ENCODE measurements at places on chromosomes 3 and 15.

GRCh38 chr3:181956122-181956521 is 244.4 kb downstream of the SOX2 start:
- DNase-seq, result no peak

- DNase-seq, result no peak
Measured at GRCh38 chr15:39584266-39584659, 3.4 kb downstream of the THBS1 start.

DNA sequence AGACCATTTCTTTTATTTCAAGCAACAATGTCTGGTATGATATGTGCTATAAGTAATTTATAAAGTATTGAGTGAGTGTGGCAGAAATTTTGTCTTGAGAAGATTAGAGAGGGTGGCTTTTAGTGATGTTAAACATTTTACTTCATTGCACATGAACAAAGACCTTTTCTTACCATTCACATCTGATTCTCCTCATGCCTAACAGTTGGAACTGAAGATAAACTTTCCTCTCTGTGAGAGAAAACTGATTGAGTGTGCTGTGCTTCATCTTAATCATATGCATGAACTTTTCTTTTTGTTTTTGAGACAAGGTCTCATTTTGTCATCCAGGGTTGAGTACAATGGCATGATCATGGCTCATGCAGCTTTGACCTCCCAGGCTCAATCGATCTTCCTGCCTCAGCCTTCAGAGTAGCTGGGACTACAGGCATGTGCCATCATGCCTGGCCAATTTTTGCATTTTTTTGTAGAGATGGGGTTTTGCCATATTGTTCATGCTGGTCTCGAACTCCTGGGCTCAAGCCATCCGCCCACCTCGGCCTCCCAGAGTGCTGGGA is 377.7 kb upstream of the GOLIM4 start:
- no peak for DNase-seq

DNA sequence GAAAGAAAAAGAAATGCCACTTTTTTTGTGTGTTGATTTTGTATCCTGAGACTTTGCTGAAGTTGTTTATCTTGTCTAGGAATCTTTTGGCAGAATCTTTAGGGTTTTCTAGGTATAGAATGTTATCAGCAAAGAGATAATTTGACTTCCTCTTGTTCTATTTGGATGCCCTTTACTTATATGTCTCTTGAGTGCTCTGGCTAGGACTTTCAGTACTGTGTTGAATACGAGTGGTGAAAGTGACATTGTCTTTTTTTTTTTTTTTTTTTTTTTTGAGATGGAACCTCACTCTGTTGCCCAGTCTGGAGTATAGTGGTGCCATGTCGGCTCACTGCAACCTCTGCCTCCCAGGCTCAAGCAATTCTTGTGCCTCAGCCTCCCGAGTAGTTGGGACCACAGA is 64.7 kb upstream of the NPHP3 start:
- DNase-seq, result no peak

DNA sequence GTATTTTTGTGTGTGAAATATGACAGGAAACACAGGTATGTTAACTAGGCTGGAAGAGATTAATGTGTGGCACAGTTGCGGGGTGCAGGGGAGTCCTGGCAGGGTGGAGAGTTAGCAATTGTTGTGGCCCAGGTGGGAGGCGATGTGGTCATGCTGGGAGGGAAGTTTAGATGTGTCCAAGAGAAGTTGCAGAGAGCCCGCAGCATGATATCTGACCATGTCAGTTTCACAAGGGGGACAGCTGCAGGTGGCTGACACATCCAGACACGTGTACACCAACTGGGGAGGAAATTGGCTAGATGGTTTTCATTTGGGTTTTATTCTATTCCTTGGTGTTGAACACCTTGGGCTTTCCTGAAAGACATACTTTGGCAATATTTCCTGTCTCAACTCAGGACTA is 172.8 kb upstream of the RGMA start:
- DNase-seq, result no peak

GRCh38 chr3:141078200-141078599 is 27.1 kb downstream of the SPSB4 start:
- DNase-seq, result no peak

- DNase-seq, result no peak
Measured at GRCh38 chr15:50057905-50058639, 61.0 kb downstream of the ATP8B4 start.

DNA sequence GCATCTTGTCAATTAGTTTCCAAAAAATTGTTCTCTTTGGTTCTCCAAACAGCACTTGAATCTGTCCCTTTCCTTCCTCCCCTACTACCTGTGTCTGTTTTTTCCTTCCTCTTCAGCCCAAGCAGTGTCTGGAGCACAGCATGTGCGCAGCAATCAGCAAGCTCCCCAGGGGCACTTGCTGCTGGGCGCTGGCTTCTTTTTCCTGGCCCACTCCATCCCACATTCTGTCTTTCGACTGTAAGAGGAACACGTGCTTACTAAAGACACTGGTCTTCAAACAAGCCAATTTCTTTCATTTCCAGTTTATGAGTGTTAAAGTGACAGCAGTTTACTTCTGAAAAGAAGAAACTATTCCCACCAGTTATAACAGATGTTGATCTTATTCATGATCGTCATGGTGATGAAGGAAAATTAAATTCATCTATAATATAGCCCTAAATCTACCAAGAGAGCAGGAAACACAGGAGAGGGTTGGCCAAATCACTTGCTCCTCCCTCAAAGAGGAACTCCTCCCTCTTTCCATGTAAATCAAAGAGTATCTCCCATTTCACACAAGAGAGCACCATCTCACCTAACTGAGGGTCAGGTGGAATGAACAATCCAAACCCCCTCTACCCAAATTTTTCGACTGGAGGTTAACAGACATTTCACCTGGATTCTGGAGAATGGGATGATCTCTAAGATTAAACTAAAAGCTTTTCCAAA is 115.4 kb downstream of the IGF2BP2 start:
- DNase-seq, result no peak

DNA sequence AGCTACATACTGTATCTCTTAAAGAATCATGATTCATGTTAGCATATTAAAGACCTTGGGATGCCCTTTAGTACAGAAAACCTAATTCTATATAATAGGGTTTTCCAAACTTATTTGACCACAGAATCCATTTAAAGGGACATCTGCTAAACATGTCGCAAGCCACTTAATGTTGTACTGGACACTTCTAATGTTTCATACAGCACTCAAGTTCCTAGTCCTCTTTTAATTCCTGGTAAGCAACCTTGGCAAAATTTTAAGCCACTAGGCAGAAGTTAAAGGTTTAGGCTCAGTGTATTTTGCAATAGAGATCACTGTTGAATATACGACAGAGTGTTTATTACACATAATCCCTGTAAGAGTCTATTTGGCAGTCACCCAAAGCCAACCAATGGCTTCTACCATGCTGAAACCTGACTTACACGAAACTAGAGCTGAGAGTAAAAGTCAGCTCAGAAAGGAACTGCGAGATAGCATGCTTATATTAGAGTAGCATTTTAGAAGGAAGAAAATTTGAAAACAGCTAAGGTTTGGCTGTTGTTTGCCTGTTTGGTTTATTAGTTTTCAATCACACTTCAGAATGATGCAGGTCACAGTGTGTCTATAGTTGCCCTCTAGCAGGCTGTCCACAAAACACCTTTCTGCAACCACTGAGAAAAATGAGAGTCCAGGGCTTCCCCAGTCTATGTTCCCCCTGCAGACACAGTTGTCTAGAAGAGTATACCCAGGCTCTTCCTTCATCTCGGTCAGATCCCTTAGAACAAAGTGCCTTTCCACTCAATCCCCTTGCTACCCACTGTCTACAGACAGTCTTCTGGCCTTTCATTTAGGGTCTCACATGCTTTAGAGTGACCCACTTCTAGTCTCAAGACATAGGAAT is 104.4 kb downstream of the FMN1 start:
- DNase-seq, result no peak

DNA sequence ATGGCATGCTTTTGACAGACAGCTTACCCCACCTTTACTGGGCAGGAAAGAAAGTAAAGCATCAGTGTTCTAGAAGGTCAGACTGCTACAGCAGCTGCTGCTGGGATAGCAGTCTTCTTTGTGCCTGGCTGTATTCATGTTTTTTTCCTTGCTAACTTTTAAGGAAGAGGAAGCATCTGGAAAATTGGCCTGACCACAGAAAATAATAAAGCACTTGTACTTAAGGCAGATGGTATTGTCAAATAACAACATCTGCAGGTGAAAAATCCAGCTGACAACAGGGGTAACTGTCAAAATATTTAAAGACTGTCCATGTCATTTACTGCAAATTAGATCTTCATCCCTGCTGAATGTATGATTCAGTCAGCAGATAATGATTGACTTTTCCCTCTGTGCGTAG is 229.0 kb downstream of the OXSM start:
- DNase-seq, result no peak

DNA sequence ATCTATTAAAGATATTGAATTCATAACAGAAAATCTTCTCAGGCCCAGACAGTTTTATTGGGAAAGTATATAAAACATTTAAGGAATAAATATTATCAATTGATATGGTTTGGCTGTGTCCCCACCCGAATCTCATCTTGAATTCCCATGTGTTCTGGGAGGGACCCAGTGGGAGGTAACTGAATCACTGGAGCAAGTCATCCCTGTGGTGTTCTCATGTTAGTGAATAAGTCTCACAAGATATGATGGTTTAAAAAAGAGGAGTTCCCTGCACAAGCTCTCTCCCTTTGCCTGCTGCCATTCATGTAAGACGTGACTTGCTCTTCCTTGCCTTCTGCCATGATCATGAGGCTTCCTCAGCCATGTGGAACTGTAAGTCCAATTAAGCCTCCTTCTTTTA is 160.5 kb downstream of the ANO10 start:
- DNase-seq, result no peak

DNA sequence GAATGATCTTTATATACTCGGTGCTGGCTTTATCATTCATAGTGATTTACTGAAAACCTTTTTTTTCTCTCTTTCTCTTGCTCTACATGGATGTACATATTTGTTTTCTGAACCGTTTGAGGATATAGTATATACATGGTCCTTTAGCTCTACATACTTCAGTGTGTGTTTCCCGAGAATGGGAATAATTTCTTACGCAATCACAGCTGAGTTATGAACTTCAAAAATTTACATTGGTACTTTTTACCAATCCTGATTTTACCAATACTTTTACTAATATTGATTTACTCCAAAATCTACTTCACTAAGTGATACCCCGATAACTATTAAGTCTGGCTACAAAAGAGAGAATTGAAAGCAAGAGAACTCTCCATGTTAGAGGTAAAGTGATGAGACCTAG is 294.3 kb upstream of the ICE2 start:
- no peak for DNase-seq

DNA sequence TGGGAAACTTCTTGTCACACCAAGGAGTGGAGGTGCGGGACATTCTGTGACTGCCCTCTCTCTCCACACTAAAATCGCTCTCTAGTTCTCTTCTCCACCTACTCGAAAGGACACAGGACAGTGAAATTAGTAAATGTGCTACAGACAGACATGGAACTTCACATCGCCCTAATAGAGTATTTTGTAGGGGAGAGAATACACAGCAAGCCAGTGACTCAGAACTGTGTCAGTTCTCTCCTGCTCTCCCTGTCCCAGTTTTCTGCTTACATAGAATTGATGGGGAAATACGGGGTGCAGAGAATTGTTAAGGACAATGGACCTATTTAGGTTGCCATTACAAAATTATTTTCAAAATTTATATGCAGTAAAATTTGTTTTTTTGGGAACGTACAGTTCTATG is 159.6 kb upstream of the GADL1 start:
- no peak for DNase-seq

- no peak for DNase-seq
Measured at GRCh38 chr15:59407946-59408345, 30.0 kb upstream of the FAM81A start.

GRCh38 chr3:40877631-40878463 is 321.5 kb upstream of the CTNNB1 start:
- no peak for DNase-seq

- DNase-seq, result no peak
Measured at GRCh38 chr3:188309437-188310269, 155.7 kb downstream of the LPP start.

- DNase-seq, result no peak
Measured at GRCh38 chr3:159865041-159865579, 123.5 kb upstream of the IL12A start.

GRCh38 chr3:155236473-155236872 is 57.0 kb downstream of the STRIT1 start:
- DNase-seq, result no peak

GRCh38 chr3:136819392-136819730 is 435 bp downstream of the SLC35G2 start:
- DNase-seq, result peak; percentile 35

DNA sequence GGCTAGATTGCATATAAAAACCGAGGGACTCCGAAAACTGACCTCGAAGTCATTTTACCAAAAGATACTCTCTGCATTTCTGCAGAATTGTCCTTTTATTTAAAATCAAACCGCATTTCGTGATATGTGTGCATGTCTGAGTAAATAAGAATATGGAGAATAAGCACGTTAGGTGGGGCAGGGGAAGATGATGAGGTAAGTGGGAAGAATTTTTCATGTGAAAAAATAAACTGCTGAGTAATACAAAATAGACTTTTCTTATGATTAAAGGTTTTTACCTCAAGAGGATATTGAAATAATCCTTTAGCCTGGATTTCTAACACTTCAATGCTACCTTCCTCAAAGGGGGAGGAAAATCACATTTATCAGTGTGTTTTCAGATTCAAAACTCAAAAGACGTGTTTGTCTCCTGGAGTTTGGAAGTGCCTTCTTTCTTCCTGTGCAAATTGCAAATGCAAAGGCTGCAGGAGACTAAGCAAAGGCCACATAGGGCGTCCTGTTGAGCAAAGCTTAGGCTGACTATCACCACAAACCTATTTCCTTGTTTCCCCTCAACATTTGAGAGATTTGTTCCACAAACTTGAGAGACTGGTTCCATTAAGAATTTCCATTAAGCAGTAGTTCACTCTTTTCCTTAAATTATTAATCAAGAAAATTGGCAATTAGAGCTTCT is 813.5 kb downstream of the MCTP2 start:
- DNase-seq, result no peak

GRCh38 chr3:171228240-171228639 is 201.7 kb upstream of the SLC2A2 start:
- no peak for DNase-seq

DNA sequence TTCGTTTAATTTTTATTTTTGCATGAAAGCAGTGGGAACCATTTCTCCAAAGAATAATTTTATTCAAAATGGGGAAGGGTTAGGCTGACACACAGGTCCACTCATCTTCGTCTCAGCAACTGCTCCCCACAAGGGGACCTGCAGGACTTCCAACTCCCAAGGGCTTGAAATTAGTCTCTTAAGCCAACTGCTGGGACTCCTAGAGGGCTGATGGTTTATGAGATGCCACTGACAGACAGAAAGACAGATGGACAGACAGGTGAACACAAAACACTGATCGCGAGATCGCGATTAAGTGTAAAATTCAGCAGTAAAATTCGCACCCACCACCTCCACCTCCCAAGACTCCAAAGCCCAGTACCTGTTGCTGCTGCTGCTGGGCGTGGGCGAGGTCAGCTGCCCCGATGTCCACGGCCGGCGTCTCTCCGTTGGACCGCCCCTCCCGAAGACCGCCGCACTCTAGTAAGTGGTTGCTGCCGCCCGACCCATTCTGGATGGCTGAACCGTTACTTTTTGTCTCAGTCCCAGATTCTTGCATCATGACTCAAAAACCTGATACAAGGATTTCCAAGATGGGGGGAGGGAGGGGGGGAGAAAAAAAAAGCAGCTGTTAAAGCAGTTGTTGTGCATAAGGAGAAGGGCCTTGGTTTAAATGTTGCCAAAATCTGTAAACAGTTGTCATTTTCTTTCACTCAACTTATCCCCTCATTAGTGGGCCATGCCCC is 385.5 kb downstream of the FOXP1 start:
- DNase-seq, result no peak

GRCh38 chr15:95822961-95823360 is 507.5 kb upstream of the NR2F2 start:
- no peak for DNase-seq

GRCh38 chr15:69593488-69593887 is 140.9 kb downstream of the RPLP1 start:
- DNase-seq, result no peak
